ENCODE measurements at places on chromosomes 7 and 10. TPM values are rescaled to one million over a fixed set of nuclear protein-coding genes. Genes with fewer than 3 reads are reported as not detected.

The ACHE gene
- polyA plus RNA-seq: 14.2 TPM

The PRKAG2 gene
- 31.7 TPM for polyA plus RNA-seq

The TAS2R3 gene
- not detected for polyA plus RNA-seq

The CALD1 gene
- polyA plus RNA-seq: 16.8 TPM

The NRG3 gene
- not detected for polyA plus RNA-seq

The TMEM213 gene
- polyA plus RNA-seq: not detected

DNA sequence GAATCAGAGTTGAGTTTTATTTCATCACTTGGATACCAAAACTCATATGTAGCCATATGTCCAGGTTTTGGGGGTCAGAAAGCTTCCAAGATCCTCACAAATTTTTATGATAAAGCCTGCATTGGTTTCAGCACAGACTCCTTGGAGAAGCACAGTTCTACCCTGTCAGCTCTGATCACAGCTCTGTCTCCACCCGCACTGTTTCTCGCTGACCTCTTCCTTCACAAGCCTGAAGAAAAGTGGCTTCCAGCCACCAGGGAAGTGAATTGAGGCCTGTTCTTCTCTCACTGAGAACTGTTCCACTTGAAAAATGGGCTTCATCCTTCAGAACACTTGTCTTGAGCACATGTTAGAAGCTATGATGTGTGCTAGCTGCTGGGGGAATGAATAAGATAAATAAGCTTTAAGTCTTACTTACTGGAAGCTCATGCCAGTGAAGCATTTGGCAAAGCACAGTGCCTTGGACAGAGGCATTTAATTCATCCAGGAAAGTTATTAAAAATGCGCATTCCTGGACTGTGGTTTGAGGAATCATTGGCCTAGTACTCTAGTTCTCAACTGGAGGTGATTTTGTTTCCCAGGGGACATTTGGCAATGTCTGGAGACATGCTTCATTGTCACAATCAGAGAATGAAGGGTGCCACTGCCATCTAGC lies 133.6 kb downstream of the BMPER start:
- no peak overlapping the region for H3K4me3 ChIP-seq
- no peak for DNase-seq
- no peaks in the 10 kb centered on the region for H3K4me1 ChIP-seq
- no peaks in the 10 kb centered on the region for H3K36me3 ChIP-seq
- H3K27ac ChIP-seq: no peak overlapping the region
- H3K27me3 ChIP-seq: no peaks in the 10 kb centered on the region

GRCh38 chr7:36668080-36668479 lies 56.2 kb downstream of the AOAH start:
- H3K36me3 ChIP-seq: no peaks in the 10 kb centered on the region
- no peak overlapping the region for H3K27ac ChIP-seq
- no peak for DNase-seq
- no peak overlapping the region for H3K4me3 ChIP-seq

DNA sequence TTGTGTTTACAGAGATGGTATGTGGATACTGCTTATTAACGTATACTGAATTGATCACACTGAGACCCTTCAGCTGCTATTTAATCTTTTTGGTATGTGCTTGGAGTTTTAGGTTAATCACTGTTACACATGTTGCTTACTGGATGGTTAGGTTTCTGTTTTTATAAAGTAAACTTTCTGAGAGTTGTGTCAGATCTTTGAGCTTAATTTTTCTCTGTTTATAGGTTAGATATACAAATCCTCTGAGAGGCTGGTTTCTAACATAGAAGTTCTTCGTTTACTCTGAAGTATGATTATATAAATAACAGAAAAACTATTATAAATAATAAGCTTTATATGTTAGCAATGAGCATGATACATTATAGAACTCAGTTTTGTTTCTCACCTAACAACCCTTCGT lies 123.1 kb downstream of the NSUN6 start:
- no peak overlapping the region for H3K4me3 ChIP-seq
- no peak for DNase-seq
- H3K36me3 ChIP-seq: no peaks in the 10 kb centered on the region
- H3K27ac ChIP-seq: no peak overlapping the region
- H3K27me3 ChIP-seq: no peaks in the 10 kb centered on the region

DNA sequence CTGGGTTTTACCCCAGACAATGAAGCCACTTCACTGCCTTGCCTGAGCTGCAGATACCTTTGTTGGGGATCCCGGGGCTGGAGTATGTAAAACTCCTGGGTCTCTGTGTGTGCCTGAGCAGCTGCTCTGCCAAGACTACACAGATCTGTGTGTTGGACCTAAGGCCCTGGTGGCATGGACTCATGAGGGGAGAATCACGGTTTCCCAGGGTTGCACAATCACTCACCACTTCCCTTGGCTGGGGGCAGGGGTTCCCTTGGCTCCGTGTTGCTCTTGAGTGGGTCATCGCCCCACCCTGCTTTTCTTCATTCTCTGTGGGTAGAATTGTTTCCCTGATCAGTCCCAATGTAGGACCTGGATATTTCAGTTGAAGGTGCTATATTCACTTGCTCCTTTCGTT lies 13.9 kb upstream of the TBATA start:
- no peak overlapping the region for H3K27ac ChIP-seq
- no peaks in the 10 kb centered on the region for H3K36me3 ChIP-seq
- DNase-seq: no peak
- no peak overlapping the region for H3K4me3 ChIP-seq
- no peaks in the 10 kb centered on the region for H3K27me3 ChIP-seq
- no peaks in the 10 kb centered on the region for H3K4me1 ChIP-seq

GRCh38 chr10:85795460-85795859 lies 571.1 kb downstream of the GRID1 start:
- no peak overlapping the region for H3K27ac ChIP-seq
- no peaks in the 10 kb centered on the region for H3K27me3 ChIP-seq
- no peak for DNase-seq
- no peaks in the 10 kb centered on the region for H3K4me1 ChIP-seq
- no peaks in the 10 kb centered on the region for H3K36me3 ChIP-seq

GRCh38 chr7:147859033-147859432 lies 731.5 kb upstream of the C7orf33 start:
- no peak overlapping the region for H3K27ac ChIP-seq
- H3K4me3 ChIP-seq: no peak overlapping the region
- H3K27me3 ChIP-seq: no peaks in the 10 kb centered on the region
- no peak for DNase-seq
- no peaks in the 10 kb centered on the region for H3K4me1 ChIP-seq
- no peaks in the 10 kb centered on the region for H3K36me3 ChIP-seq

DNA sequence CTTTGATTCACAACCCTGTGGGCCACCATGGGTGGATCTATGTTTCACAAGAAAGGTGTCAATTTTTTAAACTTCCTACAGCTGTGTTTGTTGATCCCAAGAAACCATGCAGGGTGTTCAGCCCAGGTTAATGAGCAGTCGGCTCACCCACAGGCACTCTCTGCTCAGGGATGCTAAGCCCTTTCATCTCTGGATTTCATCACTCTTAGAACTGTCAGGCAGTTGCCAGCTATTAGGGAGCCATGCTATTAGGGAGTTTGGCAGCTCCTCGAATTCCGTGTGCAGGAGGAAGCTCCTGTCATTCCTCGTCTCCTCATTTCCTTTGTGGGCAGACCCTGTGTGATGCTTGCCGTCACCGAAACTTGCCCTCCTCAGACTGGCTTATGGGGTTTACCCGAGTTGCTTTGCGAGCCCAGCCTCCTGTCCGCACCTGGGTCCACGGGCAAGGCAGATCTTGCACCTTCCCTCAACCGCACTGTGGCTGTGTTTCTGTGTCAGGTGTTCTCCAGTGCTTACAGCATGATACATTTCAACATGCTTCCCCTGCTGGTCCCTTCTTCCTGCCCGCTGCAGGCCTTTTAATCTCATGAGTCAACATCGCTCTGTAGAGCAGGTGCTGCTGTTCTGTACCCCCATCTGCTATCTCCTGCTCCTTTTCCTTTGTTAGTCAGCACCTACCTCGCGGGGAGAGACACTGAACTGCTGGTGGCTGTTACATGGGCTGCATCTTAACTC lies 509.8 kb downstream of the SUGCT start:
- DNase-seq: no peak
- H3K27me3 ChIP-seq: no peaks in the 10 kb centered on the region
- H3K27ac ChIP-seq: no peak overlapping the region
- no peaks in the 10 kb centered on the region for H3K4me1 ChIP-seq
- H3K36me3 ChIP-seq: no peaks in the 10 kb centered on the region
- no peak overlapping the region for H3K4me3 ChIP-seq

DNA sequence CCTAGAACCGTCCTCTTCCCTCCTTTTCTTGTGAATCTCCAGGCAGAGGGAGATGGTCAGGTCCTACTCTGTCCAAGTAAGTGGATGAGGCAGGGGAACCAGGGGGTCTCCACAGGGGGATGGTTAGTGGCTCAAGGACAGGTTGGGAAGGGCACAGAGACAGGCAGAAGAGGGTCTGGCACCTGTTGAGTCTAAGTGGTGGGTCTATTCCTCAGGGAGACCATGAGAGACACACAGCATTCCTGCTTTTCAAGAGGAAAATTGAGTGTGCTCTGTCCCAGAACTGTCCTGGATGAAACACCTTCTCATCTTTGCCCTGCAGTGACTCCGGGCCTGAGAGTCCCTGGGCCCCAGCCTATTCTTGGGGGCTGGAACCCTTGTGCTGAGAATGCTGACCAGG lies 184.8 kb upstream of the GALNT17 start:
- H3K36me3 ChIP-seq: no peaks in the 10 kb centered on the region
- H3K4me1 ChIP-seq: no peaks in the 10 kb centered on the region
- no peaks in the 10 kb centered on the region for H3K27me3 ChIP-seq
- H3K27ac ChIP-seq: no peak overlapping the region
- no peak overlapping the region for H3K4me3 ChIP-seq

DNA sequence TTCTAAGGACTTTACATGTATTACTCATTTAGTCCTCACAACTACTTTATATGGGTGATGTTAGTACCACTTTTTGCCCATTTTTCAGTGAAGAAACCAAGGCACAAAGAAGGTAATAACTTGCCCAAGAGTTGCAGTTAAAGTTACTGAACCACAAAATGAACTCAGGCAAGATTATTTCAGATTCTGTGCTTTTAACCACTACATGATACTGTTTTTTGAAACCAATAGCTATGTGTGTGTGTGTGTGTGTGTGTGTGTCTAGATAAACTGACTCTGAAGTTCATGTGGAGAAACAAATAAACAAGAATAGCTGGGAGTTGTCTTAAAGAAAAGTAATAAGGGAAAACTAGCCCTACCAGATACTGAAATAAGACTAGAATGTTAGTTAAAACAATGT lies 60.8 kb upstream of the OIT3 start:
- H3K4me1 ChIP-seq: peaks cover 40% of the 10 kb centered on the region
- H3K4me3 ChIP-seq: no peak overlapping the region
- no peak for DNase-seq
- H3K36me3 ChIP-seq: no peaks in the 10 kb centered on the region

DNA sequence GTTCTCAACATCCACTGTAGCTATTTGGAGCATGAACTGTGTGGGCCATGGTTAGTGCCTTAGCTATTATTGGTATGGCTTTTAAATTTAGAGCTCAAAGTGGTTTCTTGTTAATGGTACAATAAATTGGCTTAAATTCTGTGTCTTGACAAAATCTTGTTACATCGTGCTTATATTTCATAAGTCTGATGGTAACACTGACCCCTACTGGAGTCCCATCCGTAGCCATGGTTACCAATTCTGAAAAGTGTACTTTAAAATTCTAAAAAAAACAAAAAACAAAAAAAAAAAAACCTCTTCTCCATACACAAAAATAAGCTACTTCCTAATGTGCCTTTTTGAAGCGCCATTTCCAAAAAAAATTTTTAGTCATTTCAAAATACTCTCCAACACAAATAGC lies 6.4 kb upstream of the RPP30 start:
- no peaks in the 10 kb centered on the region for H3K4me1 ChIP-seq
- no peak for DNase-seq
- H3K27ac ChIP-seq: no peak overlapping the region
- H3K36me3 ChIP-seq: no peaks in the 10 kb centered on the region
- no peak overlapping the region for H3K4me3 ChIP-seq

- H3K27ac ChIP-seq: no peak overlapping the region
- DNase-seq: no peak
- no peak overlapping the region for H3K4me3 ChIP-seq
These were observed 19.4 kb downstream of the CYP2C8 start for GRCh38 chr10:95049919-95050318.

DNA sequence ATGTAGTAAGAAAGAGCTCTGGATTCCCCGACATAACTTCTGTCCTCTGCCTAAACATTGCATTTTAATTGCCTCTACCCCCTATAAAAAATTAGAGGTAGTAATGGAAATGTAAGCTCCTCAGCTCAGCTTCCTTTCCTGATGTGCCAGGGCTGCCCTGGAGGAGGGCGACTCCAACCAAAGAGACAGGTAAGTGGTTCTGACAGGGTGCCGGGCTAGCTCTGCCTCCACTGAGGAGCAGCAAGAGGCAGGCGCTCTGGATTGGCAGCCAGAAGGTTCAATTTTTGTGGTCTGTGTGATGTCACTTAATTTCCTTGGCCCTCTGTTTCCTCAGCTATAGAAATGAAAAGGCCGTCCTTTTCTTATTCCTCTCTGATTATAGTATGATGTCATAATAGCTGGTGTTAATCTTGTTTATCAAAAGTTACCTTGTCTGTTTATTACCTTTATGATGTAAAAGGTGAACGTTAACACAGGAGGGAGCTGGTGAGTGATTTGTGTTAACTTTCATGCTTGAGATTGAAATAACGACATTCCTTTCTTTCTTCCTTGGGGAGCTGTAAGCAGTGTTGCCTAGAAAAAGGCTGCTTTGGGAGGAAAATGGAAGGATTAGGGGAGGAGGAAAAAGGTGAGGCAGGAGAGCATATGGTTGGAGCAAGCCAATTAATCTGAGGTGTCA lies 51.8 kb downstream of the ANLN start:
- H3K27ac ChIP-seq: no peak overlapping the region
- H3K4me1 ChIP-seq: no peaks in the 10 kb centered on the region
- H3K4me3 ChIP-seq: no peak overlapping the region
- H3K27me3 ChIP-seq: no peaks in the 10 kb centered on the region
- H3K36me3 ChIP-seq: no peaks in the 10 kb centered on the region

GRCh38 chr7:68288144-68288593 lies 1291.5 kb downstream of the TYW1 start:
- H3K36me3 ChIP-seq: no peaks in the 10 kb centered on the region
- H3K27me3 ChIP-seq: no peaks in the 10 kb centered on the region
- H3K4me1 ChIP-seq: no peaks in the 10 kb centered on the region
- no peak overlapping the region for H3K4me3 ChIP-seq

DNA sequence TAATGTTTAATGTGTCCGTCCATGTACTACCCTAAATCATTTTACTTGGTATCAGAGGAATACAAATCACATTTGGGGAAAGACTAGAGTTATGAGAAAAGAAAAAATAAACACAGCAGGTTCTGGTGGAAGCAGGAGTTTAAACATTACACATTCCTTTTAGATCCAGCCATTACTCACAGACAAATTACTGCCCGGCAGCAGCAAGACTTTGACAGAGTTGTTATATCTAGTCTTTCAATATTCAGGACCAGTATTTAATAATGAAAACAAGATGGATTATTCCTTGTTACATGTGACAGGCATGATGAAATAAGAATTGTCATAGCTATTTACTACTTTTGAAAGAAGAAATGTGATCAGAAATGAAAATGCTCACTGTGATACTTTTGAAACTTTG lies 131.8 kb upstream of the GNAI1 start:
- no peak overlapping the region for H3K4me3 ChIP-seq
- H3K27me3 ChIP-seq: no peaks in the 10 kb centered on the region
- no peak overlapping the region for H3K27ac ChIP-seq
- H3K36me3 ChIP-seq: no peaks in the 10 kb centered on the region
- H3K4me1 ChIP-seq: no peaks in the 10 kb centered on the region

- H3K36me3 ChIP-seq: no peaks in the 10 kb centered on the region
- no peaks in the 10 kb centered on the region for H3K27me3 ChIP-seq
- no peaks in the 10 kb centered on the region for H3K4me1 ChIP-seq
- no peak overlapping the region for H3K4me3 ChIP-seq
These were observed 690.6 kb downstream of the AUTS2 start for GRCh38 chr7:70288781-70289456.

GRCh38 chr10:88131511-88132139 lies 268.2 kb downstream of the PTEN start:
- no peaks in the 10 kb centered on the region for H3K36me3 ChIP-seq
- H3K4me3 ChIP-seq: peak overlapping the region; percentile 57
- H3K4me1 ChIP-seq: peaks cover 23% of the 10 kb centered on the region

All from psoas muscle (tissue), 8 donors.